Frontal cortex (tissue), 4 donors: ENCODE measurements at places on chromosomes 5 and 9. TPM values are rescaled to one million over a fixed set of nuclear protein-coding genes. Genes with fewer than 3 reads are reported as not detected.

The ORM2 gene
- total RNA-seq, result not detected

DNA sequence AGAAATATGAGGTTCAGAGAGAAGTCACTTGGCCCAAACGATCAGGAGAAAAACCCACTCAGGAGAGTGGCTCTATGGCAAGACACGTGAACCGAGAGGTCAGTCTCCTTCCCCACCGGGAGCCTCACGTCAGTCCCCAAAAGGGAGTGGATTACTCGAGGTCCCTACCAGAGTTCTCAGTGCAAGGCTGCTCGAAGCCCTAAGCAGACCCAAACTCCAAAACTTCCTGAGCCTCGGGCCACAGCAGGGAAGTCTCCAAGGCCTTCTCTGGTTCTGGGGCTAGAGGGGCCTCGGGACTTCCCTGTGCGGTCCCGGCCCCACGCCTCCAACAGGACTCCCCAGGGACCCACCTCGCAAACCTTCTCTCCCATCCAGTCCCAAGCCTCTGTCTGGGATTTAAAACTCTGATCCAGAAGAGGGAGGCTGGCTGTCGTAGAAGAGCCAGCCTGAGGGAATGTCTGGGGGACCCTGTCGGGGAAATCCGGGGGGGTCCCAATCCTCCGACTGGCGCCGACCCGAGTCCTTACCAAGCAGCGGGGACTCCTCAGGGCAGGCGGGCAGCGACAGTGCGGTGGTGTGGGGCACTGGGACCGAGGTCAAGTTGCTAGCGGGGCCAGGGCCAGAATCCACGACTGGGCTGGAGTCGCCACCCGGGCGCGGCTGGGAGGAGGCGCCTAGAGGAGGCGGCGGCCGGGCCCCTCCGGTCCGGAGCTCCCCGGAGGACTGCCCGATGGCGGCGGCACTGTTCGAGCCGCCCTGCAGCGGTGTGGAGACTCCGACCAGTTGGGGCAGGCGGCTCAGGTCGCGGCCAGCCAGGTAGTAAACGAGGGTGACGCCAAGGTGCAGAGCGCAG lies 679 bp downstream of the B4GALT1 start:
- peak; percentile 17 for DNase-seq

DNA sequence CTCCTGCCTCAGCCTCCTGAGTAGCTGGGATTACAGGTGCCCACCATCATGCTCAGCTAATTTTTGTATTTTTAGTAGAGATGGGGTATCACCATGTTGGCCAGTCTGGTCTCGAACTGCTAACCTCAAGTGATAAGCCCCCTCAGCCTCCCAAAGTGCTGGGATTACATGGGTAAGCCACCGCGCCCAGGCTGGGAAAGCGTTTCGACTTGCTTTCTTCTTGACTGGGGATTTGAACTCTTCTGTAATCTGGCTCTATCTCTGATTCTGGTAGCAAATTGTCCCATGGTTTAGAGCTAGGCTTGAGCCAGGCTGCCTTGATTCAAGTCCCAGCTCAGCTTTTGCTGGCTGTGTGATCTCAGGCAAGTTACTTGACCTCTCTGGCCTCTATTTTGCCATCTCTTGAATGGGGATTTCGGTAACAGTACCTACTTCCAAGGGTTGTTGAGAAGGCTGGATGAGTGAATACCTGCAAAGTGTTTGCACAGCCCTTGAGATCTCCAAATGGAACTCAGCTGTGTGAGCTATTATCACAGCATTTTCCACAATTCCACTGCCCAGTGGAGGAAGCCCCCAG lies 20.5 kb upstream of the MVB12B start:
- DNase-seq, result no peak

DNA sequence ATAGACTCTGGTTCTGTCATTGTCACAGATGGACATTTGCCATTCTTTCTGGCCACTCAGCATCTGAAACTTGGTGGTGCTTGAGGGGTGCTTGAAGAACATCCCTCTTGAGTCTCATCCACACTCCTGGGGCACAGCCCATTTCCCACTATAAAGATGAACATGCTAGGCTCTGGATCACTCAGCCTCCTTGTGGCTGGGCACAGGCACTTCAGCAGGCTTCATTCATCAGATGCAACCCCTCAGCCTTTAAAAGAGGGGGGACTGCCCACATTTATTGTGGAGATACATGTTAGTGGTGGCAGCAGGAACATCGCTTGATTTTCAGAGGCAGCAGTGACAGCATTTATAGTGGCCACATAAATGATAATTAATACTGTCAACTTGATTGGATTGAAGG lies 124.7 kb upstream of the NIPBL start:
- no peak for DNase-seq

GRCh38 chr5:87300744-87301143 lies 33.1 kb downstream of the RASA1 start:
- no peak for DNase-seq
